ENCODE measurements at places on chromosomes 6 and 20.

DNA sequence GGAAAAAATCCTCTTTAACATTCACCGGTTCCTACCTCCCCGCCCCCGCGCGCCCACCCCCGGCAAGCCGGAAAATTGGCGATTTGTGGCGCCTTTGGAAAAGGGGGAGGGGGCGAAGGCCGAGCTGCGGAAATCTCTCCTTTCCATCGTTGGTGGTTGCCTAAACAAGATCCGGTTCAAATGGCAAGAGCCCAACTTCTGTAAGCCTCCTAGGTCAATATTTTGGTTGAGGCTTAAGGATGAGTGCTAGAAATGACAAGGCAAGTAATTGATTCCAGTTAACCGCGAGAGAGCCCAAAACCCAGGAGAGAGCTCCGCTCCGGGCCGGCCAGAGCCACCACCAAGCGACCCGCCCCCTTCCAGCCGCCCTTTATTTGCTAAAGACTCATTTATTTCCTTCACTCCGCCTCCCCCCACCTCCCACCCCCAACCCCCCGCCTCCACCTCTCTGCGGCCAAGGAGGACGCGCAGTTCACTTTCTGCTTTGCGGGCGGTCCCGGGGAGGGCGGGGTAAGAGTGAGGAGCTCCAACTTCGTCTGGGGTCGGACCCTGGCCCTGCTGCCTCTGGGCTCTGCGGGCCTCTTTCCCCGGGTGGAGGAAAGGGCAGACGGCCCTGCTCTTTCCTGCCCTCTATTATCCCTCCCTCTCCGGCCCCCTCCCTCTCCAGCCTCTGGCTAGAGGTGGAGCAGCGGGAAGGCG, 838 bp upstream of the NKX2-2 start:
- no peak for DNase-seq

- DNase-seq: no peak
These were observed 20.0 kb upstream of the PLAGL1 start for GRCh38 chr6:144027932-144028587.

DNA sequence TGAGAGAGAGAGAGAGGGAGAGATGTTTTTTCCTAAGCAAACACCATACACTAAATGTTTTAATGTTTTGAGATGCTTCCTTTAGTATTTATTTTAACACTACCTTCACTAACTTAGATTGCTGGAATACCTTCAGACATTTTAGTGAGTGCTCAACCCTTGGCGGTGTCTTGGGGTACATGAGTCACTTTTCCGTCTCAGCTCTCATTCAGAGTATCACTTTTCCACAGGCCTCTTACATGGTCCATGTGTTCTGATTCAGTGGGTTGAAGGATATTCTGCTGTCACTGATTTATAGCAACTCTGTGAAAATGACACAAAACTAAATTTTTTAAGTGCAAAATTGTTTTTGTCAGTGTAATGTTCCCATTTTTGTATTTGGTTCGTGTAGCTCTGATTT, 217.9 kb downstream of the CLVS2 start:
- no peak for DNase-seq

DNA sequence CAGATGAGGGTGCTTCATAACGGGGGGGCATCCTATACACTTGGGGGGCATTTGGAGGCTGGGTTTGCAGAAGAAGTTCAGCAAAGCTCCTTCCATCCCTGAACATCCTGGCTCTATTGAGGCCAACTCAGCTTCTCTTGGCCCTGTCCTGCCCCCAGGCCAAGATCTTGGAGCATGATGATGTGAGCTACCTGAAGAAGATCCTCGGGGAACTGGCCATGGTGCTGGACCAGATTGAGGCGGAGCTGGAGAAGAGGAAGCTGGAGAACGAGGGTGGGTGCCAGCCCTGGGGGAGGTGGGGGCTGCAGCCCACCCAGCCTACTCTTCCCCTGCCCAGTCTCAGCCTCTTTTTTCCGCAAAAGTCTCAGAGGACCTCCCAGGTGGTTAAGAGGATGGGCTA, 17.2 kb downstream of the GDAP1L1 start:
- DNase-seq: no peak

- DNase-seq: no peak
These were observed 118.0 kb upstream of the CD93 start for GRCh38 chr20:23203951-23204730.

DNA sequence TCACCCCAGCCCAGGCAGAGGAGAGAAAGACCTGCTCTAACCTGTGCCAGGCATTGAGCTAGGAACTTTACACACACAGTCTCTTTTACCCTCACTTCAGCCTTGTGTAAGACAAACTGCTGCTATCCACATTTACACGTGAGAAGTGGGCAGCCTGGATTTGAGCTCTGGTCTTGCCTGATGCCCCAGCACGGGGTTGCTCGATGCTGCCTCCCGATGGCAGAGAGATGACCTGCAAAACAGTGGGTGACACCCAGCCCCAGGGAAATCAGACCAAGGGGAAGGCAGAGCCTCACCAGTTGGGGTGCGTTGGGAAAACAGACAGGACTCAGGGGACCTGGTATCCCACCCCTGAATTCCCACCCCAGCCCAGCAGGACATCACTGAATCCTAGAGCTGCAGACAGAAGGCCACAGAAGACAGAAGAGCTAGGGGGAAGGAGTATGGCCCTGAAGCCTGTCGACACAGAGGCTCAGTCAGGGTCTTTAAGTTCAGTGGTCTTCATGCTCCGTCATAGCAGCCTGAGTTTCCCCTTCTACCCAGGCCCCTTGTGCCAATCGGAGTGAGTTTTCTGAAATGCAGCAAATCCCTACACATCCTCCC, 990 bp downstream of the BPI start:
- DNase-seq: no peak

DNA sequence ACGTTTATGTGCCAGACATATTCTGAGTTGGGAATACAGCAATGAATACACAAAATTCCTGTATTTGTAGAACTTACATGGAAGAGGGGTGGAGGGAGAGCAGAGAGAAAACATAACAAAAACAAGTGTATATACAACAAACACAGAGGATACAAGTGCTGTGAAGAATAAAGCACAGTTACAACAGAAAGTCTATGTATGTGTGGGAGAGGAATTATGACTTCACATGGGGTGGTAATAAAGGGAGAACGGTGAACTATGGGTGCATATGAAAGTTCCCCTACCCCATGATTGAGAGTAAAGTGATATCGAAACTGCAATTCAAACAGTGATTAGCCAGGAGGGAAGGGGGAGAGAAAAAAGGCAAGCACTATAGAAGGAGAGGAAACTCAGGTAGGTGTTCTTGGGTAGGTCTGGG, 24.6 kb downstream of the HBS1L start:
- no peak for DNase-seq

- DNase-seq: no peak
These were observed 116.0 kb downstream of the CRYBG1 start for GRCh38 chr6:106476331-106477105.

- DNase-seq: no peak
These were observed 79.9 kb upstream of the NAA20 start for GRCh38 chr20:19937218-19937617.

DNA sequence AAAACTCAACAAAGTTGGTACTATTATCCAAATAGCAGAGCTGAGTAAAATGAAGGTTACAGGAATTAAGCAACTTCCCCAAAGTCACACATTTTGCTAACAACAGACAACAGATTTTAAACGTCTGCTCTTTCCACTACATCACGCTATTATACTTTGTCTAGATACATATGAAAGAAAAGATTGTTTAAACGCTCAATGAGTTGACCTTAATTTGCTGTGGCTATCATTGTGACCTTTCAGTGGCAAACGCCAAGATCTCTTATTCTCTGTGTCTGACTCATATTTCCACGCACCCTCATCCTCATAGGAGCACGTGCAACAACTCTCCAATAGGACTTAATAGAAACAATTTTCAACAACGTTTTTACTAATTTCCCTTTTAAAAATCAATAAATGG, 540.1 kb downstream of the MAFB start:
- DNase-seq: no peak

DNA sequence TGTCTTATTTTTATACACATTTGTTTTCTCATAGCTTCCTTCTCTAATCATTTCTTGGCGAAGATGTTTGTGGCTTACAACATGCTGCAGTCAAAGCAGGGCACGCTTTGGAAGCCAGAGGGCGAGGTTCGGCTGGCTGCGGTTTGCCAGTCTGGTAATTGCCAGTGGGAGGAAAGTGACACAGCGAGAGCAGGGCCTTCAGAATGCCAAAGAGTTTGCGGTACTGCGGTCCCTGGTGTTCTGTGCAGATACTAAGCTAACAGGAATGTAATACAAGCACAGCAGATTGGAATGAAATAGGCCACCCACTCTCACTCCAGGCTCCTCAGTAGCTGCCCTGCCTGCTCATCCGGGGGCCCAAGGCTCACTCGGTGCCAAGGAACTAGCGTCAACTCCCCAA, 58.7 kb upstream of the TGM3 start:
- no peak for DNase-seq

GRCh38 chr20:48782053-48782452, 45.7 kb downstream of the PREX1 start:
- DNase-seq: no peak

DNA sequence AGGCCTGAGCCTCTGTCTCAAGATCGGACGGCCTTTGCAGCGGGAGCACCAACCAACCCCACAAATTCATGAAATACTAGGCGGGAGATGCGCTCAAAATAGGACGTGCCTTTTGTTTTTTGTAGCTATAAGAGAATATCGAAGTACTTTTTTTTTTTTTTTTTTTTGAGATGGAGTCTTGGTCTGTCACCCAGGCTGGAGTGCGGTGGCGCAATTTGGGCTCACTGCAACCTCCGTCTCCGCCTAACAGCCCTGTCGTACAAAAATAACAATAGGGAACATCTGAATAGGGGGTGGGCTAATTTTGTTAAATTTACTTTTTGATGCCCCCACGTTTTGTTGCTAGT, 5.9 kb upstream of the TUBB2A start:
- no peak for DNase-seq

GRCh38 chr20:25865715-25866656, 169.3 kb upstream of the ZNF337 start:
- DNase-seq: no peak

DNA sequence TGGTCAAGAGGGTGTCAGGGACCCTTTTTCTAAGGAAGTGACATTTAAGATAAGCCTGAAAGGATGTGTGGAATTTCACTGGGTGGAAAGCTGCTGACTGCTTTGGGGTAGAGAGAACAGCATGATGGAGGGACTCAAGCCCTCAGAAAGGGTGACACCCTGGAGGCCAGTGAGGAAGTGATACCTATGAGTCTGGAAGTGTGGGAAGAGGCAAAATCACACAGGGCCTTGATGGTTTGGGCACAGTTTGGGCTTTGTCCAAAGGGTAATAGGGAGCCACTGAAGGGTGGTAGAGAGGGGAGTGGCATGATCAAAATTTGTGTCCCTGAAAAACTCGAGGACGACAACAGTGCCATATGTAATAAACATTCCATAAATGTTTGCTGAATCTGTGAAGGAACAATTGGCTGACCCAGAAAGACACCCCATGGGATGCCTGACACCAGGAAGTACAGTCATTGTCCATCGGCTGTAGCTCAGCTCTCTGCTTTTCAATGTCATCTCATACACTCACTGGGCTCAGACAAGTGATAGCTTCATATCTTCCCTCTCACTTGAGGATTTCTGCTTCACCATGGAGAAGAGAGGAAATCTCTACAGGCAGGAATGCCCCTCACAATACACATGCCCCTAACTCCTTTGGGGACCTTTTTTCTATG, 21.3 kb downstream of the CASS4 start:
- no peak for DNase-seq

- no peak for DNase-seq
These were observed 54.2 kb downstream of the NCOA7 start for GRCh38 chr6:125844989-125845388.

DNA sequence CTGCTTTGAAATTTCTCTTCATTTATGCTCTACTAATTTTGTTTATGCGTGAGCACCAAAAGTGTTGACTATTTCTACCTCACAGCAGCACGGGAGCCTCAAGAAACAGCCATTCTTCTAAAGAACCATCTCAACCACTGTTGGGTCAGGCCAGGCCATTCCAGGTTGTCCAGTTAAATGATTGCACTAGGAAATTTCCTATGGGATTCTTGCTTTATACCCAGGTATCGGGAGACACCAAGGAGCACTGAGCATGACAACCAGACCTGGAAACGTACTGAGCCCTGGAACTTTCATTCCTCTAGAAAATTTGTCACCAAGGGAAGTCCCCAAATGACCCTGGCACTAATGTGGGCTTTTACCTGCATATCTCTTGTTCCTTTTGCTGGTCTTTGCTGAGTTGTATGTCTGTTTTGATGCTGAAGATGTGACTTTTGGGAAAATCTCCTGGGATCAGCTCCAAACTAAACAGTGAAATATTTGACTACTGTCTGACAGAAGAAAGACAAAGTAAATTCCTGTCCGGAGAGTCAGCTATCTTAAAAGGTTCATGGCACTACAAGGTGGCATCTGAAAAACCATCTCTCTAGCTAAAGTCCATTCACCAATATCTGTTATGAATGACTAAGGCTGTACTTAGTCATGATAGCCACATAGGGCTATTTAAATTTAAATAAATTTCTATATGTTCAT, 70.5 kb downstream of the SNAP25 start:
- DNase-seq: no peak

GRCh38 chr6:33960345-33961313, 156.8 kb upstream of the MLN start:
- no peak for DNase-seq

GRCh38 chr6:167998215-167998614, 744 bp downstream of the KIF25 start:
- no peak for DNase-seq

GRCh38 chr20:60903325-60903971, 348.6 kb upstream of the CDH4 start:
- DNase-seq: no peak
